ENCODE measurements at places on chromosomes 3 and 15.

GRCh38 chr3:126509597-126510307, 7.8 kb downstream of the UROC1 start:
- no peak for DNase-seq

GRCh38 chr3:171687581-171687980, 122.7 kb downstream of the PLD1 start:
- DNase-seq: no peak

DNA sequence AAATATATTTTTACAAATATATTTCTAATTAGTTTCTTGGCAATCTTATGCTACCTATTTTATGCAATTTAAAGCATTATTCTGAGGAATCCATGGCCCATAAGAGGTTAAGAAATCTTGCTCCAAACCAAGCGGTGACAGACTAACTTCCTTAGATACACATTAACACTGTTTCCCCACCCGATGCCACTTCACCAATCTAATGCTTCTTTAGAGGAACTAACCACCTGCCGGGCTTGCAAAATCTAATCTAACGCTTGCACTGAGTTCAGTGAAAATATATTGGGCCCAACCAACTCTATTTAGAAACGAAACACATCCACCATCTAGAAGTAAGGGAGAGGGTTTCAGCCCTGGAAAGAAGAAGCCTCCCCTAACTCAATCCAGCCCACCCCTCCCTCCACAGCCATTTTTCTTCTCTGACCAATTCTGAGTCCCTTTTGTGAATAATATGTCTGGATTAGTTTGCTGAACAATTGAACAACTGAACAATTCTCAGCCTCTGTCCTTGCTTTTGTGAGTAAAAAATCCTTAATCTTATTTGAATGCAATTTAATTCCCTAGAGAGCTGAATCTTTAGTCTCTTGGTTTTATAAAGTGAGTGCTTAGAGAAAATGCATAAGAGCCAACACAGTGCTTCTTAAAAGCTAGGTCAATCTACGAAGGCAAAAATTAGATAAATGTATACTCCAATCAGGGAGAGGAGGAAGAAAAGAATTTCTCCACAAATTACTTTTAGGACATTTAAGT, 150.4 kb upstream of the ADAMTS9 start:
- DNase-seq: no peak

GRCh38 chr3:139463466-139463865, 12.8 kb downstream of the RBP2 start:
- DNase-seq: no peak

DNA sequence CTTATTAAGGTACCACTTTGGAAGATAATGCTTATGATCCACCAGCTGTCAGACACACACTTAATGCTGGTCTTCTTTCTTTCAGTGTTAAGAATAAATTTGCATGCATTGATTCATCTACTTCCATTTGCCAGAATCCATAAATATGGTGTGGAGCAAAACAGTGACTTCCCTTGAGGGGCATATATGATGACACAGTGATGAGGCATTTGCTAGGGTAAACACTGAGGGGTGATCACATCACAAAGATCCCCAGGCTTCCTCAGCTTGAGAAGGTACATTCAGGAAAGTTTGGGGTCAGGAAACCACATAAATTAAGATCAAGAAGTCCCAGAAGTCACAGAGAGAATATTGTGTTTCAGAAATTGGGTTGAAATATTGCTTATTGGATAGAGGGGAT, 9.9 kb upstream of the ZBED2 start:
- DNase-seq: no peak

- DNase-seq: no peak
These were observed at the start of gene CFAP92 for GRCh38 chr3:128993461-128994172. CFAP92 (minus strand) TSS chr3:128994076; CDS start chr3:128993304, 772 bp downstream.

DNA sequence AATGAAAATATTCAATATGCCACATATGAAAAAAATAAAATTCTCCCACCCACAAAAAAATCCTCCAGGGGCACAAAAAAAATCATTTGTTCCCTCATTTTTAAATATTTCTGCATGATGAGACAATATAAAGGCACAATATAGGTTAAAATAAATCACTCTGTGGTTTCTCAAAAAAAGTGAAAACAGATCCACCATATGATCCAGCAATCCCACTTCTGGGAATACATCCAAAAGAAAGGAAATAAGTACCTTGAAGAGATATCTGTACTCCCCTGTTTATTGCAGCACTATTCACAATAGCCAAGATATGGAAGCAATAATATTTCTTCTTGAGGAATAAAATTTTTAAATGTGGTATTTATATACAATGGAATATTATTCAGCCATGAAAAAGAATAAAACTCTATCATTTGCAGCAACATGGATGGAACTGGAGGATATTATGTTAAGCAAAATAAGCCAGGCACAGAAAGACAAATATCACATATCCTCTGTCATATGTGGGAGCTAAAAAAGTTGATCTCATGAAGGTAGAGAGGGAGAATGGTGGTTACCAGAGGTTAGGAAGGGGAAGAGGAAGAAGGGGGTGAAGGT, 1.5 kb downstream of the ATP8B4 start:
- DNase-seq: no peak

DNA sequence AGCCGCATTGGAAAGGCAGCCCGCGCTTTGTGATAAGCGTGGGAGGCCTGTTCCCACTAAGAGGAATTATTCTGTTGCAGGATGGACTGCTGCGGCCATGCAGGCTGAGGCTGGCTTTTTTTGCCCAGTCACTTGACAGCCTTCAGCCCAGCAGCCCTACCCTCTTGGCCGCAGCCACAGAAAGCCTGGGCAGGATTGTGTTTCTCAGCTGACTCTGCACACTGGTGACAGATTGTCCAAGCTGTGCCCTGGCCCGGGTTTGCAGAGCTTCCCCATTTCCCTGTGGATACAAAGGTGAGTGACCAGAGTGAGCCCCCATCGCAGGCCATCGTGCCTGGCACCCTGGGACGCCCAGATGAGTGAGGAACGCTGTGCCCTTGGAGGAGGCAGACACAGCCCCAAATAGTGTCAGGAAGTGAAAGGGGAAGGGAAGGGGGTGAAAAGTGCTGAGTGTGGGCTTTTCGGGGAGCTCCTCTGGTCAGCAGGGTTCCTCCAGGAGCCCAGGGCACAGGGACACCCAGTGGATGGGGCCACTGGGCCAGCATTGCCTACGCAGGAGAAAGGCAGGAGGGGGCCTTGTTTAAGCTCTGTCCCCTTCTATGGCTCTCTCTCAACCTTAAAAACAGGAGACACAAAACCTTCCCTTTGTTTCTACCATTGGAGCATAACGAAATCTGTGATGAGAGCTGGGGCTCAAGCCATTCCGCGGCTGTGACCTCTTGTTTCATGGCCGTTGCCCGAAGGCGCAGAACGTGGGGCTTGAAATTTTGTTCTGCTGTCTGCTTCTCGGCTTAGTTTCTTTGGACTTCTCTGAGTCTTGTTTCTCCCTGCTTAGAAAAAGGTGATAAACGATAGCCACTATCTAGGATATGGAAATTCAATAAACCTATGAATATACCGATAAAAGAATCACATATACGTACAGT, 91.5 kb upstream of the MEF2A start:
- DNase-seq: no peak

GRCh38 chr3:10350324-10350985, 29.5 kb upstream of the SEC13 start:
- DNase-seq: no peak

GRCh38 chr15:99961011-99961441, 227.8 kb upstream of the LYSMD4 start:
- DNase-seq: no peak

All from GDM1 (cell line).